ENCODE measurements at places on chromosomes 16 and 17.

DNA sequence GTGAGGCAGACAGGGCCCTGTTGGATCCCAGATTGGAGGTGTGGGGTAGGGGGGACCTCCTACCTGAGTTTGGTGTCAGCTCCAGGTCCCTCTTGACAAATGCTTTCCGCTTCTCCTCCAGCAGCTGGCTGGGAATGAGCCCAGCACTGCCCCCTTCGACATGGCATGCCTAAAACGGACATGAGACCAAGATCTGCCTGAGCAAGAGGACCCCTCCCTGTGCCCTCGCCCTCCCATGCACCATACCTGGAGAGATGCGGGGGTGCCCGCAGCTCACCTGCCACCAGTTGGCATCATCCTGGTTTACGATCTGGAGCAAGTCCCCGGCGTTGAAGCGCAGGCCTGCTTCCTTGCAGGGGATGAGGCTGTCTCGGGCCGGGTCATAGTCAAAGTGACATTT, 26.2 kb downstream of the MPP2 start:
- no peak for DNase-seq

DNA sequence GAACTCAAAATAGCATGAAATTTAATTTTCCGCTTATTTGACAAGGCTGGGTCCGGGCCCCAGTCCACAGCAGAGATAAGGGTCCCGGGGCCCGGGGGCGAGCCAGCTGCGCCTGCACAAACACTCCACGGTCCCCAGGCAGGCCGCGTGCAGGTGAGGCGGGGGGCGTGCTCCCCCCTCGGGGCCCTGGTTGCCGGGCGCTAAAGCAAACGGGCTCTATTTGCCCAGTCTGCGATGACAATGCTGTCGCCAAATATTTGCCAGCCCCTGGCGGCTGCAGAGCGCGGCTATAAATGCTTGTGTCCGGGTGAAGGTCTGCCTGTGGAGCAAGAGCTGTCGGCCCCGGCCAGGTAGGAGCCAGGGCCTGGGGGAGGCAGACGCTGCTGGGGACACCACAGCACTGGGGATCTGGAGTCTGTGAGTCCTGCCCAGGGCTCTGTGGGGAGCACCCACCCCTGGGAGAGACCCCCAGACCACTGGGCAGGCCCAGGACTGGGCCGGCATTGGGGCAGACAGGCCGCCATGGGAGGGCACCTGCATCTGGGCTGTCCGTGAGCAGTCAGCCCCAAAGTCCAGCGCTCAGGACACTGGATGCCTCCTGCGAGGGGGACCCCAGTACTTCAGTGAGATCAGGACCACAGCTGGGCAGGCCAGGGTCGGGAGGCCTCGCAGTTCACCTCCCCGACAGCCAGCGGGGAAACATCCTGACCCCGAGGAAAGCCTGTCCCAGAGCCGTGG, at the start of gene PERCC1:
PERCC1 (plus strand) TSS at position 320 of the 738 bp plus-strand sequence. CDS start 1,516 bp downstream, outside the sequence.
- no peak for DNase-seq

DNA sequence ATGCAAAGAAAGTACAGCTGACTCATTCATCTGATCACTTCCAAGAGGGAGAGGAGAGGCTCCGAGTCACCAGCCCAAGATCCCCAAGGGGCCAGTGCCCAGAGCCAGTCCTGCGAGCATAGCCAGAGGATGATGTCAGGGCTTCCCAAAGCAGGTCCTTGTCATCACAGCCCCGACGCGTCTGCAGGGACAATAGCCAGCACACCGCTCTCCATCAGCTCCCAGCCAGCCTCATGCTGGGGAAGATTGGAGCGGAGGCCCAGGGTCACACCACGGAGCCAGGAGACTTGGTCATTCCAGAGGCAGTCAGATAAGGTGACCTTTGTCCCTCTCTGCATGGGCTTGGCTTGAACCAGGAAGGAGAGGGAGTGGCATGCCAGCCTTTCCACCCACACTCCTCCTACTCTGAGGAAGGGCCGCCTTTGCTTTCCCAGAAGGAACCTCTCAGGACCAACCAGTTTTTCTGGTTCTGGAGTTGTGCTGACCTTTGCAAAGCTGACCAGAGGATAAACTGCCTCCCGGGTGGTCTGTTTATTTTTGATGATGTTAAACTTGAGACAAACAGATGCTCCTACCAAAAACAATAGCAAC, 58.3 kb upstream of the ARHGAP44 start:
- no peak for DNase-seq

- DNase-seq, result no peak
Observed at GRCh38 chr17:79681101-79681621, 49.6 kb upstream of the ENPP7 start.
